ENCODE measurements at places on chromosomes 4 and X.

DNA sequence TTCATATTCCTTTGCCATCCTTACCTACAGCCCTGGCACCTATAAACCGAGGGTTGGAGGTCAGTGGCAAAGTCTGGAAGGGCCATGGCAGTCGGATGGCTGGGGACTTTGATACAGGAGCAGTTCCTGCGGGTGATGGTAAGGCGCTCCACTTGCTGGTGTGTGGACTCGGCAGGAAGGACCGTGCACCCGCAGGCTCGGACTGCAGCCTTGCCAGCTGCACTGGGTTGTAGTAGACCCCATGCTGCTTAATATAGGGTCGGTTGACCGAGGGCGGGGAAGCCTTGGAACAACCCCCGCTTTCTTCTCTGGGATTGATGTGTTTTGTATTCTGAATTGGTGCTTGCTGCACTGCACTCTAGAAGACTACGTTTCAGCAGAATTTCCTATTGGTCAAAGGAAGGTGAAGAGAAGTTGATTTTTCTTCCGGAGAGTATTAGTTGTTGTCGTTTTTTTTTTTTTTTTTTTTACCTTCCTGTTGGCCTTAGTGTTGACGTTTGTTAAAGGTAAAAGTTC, 638 bp downstream of the BLTP1 start:
- no peak for DNase-seq

DNA sequence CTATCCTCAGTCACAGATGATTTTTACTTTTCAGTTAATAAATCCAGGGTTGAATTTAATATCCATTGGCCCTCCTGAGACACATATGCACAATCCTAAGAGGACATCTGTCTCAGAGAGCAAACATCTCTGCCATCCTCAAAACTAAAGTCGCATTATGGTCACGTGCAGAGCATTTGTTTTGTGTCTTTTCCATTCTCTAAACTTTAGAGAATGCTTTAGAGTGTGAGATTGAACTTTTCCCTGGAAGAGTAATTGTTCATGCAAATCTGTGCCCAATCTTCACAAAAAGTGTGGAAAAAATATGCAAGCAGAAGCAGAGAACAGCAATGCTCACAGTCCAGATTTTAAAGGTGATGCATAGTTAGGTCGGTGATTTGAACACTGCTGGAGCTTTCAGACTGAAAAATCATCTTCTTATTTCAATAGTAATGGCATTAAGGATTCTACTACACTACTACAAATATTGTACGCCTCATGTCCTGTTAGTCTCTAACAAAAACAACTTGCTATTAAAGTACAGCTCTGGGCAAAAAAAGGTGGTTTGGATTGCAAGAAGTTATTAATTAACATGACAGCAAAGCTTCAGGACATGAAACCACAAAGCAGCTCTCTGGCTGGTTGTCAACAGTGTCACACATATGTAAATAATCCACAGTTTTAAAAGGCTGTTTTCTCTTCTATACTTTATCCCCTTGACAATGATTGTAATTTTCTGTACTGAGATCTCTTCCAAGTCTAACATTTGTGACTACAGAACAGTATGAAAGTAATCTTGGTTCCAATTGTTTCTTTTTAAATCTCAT, 19.9 kb downstream of the DCHS2 start:
- DNase-seq = no peak

DNA sequence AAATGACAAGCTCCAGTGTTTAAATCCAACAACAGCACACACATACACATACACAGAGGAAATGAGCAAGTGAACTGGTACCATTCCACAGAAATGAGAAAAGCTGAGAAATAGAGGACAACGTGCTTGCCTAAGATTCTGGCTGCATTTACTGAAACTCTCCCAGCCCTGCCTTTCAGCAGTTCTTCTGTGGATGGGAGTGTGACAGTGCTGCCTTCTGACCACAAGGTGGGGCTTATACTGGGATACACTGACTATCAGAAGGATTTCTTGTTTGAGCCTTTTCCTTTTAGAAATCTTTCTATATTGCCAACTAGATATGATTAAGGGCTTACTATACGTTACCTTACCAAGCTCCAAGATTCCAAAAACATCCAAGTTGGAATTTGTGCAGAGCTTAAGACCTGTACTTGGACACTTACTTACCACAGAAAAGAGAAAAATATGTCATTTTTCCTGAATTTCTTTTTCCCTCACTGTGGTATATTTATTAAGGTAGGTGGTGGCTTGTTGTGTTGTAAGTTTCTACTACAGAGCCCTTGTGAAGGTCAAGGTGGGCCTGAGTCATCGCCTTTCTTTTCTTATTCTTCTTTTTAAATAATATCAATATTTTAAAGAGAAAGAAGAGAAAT, 10.7 kb upstream of the CXCL8 start:
- peak; percentile 68 for DNase-seq

DNA sequence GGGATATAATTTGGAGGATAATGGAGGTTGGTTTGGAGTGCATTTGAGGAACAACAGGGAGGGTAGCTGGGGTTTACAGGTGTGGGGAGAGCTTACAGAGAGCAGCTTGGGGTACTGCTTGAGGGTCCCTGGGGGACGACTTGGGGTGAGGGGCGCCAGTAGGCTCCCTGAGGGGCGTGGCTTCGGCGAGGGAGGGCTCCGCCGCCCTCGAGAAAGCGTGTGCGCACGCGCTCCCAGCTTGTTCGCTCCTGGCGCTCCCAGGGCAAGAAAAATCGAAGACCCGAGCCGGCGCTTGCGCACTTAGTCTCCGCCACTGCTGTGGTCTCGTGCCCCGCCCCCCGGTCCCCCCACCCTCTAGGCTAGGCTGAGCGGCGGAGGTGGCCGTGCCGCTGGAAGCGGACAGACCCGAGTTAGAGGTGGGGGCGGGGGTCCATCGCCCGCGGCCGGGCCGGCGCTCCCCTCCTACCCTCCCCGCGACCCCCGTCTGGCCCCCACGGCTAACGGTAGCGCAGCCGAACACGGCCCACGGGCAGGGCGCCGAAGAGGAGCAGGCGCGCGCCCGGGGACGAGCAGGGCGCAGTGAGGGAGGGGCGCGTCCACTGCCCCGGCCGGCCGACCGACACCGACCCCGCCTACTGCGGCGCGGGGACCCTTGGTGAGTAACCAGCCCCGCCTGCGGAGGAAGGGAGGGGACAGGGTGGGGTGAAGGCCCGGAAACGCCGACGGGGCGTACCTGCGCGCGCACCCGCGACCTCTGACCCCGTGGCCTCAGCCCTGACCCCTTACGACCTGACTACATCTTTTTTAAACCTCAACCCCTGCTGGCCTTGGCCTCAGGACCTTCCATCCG, 5.4 kb upstream of the CCDC120 start:
- no peak for DNase-seq

GRCh38 chrX:119552508-119552907, 12.7 kb downstream of the STEEP1 start:
- DNase-seq = peak; percentile 35

DNA sequence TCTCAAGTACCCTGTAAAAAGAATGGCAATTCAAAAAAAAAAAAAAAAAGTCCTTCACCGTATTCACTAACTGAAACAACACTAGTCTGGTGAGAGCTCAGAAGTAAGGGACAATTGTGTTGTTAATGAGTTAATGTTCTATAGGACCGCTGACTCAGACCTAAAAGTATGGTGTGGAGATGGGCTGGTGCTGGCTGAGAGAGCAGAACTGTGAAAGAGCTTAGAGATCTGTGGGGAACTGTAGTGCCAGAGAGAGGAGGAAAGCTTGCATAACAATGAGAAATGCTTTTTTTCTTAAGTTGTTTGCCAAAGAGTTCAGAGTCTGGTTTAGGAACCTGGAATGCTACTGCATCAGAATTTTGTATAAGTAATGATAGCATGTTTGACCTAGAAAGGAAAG, 65.1 kb downstream of the LHFPL1 start:
- DNase-seq = no peak

DNA sequence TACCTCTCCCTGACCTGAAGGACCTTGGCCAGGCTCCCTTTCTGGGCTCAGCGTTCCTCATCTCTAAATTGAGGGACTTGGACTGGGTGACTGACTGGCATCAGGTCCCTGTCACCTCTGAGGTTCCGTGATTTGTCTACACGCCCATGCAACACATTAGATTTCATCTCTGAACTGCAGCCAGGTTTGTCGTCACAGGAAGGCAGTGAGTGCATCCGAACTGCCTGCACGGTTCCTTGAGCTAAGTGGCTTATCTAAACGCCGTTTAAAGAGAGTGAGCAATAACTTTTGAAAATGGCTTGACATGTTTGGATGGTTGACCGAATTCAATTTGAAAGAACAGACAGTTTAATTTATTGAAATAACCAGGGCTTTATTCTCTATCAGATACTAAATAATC, 70.1 kb downstream of the PCYT1B start:
- no peak for DNase-seq

All from HCEC 1CT (cell line).